ENCODE measurements at places on chromosomes 7 and 10.

DNA sequence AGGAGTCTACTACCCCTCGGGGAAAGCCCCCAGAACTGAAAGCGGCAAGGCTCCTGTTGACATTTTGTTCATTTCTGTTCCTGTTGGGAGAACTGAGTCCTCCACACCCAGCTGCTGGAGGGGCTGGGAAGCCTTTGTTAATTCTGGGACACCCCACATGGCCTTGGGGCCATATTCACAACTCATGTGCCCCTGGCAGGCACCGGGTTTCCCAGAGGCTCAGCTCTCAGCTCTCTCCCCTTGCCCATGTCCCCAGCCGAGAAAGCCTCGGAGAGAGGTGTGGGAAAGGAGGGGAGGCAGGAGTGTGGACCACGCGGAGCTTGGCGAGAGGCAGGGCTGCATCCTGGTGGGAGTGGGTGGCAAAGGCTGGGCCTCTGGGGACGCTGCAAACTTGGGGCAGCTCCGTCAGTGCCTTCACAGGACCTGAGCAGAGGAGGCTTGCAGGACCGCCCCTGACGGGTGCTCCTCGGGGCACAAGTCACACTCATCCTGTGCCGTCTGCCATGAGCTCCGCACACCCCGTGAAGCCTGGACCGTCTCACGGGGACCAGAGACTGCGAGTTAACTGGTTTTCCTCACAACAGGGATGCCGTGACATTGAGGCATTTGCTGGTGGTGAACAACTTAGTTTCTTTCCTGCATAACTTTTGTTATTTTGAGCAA lies 140.9 kb downstream of the DNAJB6 start:
- DNase-seq, result no peak

DNA sequence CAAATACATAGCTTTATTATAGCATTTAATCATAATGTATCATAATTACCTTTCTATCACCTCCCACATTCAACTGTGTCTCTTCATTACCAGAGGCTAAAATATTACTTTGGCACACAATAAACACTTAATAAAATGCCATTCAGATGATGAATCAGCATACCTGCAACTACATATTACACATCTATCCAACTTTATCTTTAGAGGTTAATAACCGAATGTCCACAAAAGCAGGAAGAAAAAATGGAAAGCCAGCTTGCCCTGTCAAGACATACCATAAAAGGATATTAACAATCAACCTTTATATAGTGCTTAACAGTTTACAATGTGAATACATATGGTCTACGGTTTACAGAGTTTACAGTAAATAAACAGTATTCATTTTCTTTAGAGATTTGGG lies 12.7 kb downstream of the CACUL1 start:
- no peak for DNase-seq

- no peak for DNase-seq
Measured at GRCh38 chr7:45066409-45066808, 22.4 kb downstream of the NACAD start.

- no peak for DNase-seq
Measured at GRCh38 chr10:129131457-129132132, 335.4 kb upstream of the MGMT start.

GRCh38 chr7:92834507-92835260 lies 1.7 kb downstream of the CDK6 start:
- DNase-seq, result no peak

GRCh38 chr10:119331061-119331460 lies 123.7 kb downstream of the GRK5 start:
- DNase-seq, result no peak

GRCh38 chr10:49150426-49150825 lies 16.6 kb upstream of the FAM170B start:
- no peak for DNase-seq

GRCh38 chr10:59687657-59688056 lies 22.0 kb downstream of the SLC16A9 start:
- no peak for DNase-seq

GRCh38 chr7:140364819-140365218 lies 33.5 kb downstream of the SLC37A3 start:
- DNase-seq, result peak; percentile 28

DNA sequence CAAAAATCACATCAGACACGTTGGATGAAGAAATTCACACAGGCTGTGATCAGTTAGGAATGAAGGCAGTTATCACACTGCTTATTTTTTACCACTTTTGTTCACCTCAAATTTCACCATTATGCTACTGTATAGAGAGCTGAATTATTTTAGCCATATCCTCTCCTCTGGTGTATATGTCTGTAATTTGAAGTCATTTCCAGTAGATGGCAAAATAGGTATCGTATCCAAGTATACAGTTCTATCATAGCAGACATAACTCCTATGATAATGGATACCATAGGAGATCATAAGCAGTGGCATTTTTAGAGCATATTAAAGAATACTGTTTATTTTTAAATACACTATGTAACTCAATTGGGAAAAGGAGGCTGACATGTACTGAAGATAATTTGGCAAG lies 909.7 kb downstream of the DNAJB9 start:
- DNase-seq, result no peak

DNA sequence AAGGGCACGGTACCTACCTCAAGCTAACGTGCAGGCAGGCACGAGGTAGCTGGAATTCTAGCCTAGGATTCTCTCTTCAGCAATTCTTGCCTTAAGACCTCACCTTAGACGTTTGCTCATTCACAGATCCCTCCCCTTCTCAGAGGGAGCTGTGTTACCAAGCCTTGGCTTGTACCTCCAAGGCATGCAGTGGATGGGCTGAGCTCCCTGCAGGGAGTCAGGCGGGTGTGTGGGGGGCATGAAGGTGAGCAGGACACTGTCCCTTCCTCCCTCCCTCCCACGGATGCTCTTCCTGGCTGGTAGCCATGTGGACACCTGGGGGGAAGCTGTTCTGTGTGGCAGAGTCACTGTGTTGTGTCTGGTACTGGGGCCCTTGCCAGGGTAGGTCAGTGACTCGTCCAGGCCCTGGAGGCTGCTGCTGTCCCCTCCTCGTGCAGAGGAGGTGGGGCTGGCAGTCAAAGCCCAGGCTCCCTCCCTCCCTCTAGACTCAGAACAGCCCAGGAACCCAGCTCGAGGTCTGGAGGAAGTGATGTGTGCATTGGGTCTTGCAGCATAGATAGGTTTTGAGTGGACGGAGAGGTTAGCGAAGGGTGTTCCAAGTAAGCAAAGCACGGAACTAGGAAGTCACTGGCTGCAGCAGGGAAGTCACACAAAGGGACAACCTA lies 222.2 kb upstream of the SH2B2 start:
- DNase-seq, result peak; percentile 86

DNA sequence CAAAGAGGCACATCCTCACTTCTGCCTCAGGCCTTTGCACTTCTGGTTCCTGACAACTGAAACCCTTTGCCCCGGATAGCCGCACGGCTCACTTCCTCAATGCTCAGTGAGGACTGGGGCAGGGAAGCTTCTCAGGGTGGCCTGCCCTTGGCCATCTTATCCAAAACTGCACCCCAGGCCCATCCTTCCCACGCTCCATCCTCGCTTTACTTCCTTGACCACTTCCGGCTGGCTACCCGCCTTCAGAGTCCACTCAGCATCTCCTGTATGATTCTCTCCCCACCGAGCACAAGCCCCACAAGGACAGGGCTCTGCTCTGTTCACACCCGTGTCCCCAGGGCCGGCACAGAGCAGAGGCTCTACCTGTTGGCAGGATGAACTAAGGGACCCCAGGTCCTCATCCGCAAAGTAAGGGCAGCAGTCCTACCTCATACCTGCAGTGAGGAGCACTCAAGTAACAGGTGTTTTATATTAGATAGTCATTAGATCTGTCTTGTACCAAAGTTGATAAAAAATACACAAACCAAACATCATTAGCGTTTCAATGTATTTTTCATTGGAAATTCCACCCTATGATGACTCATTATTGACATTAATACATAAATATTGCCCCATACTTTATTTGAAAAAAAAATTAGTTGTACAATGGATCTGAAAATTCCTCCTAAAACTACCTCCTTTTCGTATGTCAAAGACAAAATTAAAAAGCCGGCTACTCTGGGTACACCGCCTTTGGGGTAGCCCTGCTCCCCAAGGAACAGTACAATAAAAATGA lies 35.0 kb downstream of the GNA12 start:
- peak; percentile 71 for DNase-seq

DNA sequence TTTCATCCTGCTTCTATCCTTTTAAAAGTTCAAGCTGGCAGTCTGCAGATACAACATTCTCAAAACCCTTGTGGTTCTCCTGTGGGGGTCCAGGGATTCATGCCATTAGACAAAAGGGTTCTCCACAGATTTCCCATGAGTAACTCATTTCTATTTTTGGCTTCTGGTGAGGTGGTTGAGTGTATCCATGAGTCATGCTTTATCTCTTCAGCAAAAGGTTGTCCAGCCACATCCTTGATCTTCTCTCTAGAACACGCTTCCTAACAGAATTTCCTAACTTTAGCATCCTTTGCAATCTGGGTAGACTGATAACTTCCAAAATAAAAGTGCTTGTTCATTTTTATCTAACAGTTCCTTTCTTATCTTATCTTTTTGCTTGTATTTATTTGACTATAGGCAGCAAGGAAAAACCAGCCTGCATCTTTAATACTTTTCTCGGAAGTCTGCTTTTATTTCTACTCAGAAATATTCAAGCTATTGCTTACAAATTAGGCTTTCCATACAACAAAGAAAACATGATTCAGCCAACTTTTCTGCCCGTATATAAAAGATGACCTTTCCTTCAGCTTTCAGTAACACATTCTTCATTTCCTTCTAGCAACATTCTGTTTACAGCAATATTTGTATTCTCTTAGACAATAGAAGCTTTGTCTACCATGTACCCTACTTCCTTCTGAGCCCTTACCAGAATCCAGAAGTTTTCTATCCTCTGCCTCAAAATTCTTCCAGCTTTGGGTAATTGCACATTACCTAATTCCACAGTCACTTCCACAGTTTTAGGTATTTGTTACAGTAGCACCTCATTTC lies 79.3 kb upstream of the IL6 start:
- DNase-seq, result no peak

DNA sequence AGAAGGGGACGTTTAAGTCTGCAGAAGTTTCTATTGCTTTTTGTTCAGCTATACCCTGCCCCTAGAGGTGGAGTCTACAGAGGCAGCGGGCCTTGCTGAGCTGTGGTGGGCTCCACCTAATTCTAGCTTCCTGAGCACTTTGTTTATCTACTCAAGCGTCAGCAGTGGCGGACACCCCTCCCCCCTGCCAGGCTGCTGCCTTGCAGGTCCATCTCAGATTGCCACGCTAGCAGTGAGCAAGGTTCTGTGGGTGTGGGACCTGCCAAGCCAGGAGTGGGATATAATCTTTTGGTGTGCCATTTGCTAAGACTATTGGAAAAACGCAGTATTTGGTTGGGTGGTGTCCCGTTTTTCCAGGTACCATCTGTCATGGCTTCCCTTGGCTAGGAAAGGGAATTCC lies 147.3 kb upstream of the PRPS1L1 start:
- DNase-seq, result no peak

DNA sequence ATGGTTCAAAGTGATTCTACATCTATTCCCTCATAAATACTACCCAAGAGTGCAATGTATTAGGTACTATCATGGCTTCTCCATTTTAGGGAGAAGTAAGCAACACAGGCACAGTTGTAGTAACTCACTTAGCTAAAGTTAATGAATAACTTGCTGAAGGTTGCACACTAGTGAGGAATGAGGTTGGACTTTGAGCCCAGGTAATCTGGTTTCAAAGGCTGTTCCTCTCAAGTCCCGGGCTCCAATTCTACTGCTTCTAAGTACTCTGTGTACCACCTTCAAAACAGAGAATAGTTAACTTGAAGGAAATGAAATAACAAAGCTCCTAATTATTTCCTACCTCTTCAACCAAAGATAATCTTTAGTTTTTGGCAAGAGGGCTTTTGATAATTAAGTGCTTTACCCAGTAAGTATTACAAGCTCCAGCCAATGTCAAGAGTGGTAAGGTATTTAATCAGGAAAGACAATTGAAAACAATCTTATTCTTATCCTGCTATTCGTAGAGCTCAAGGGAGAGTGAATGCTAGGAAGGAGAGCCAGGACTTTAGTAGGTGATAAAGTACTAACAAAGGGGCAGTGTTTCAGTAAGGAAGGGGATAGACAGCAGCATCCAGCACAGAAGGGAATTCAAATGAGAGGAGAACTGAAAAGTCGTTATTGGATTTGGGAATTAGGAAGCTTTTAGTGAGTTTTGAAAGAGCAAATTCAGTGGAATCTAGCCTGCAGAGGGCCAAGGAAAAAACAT lies 158.2 kb upstream of the PTPRZ1 start:
- no peak for DNase-seq
